ENCODE measurements at places on chromosomes 1 and 21. TPM values are rescaled to one million over a fixed set of nuclear protein-coding genes. Genes with fewer than 3 reads are reported as not detected.

RIMS3 gene
- total RNA-seq: 6.2 TPM

HPCAL4 gene
- 0.24 TPM for total RNA-seq

S100A5 gene
- not detected for total RNA-seq

RLF gene
- total RNA-seq: 68.0 TPM

CAMTA1 gene
- total RNA-seq: 46.2 TPM

FBXO2 gene
- total RNA-seq: 1.5 TPM

LCE1C gene
- total RNA-seq: not detected

RPTN gene
- total RNA-seq: not detected

RNU1-3 gene
- under 0.01 TPM for total RNA-seq

GLIS1 gene
- 1.0 TPM for total RNA-seq

PRPF38B gene
- total RNA-seq: 31.5 TPM

KRTAP7-1 gene
- not detected for total RNA-seq

BNIPL gene
- 0.55 TPM for total RNA-seq

LEFTY1 gene
- not detected for total RNA-seq

ZNF695 gene
- total RNA-seq: not detected

SEMA4A gene
- total RNA-seq: 4.1 TPM

LCE7A gene
- total RNA-seq: not detected

RORC gene
- total RNA-seq: 0.67 TPM

KCNN3 gene
- total RNA-seq: 10.5 TPM

WNT4 gene
- total RNA-seq: 1.3 TPM

OR2W3 gene
- 0.49 TPM for total RNA-seq

TNFSF4 gene
- total RNA-seq: not detected

NBPF6 gene
- not detected for total RNA-seq

TRIM33 gene
- total RNA-seq: 23.6 TPM

PDC gene
- total RNA-seq: not detected

TEDDM1 gene
- total RNA-seq: not detected

LENEP gene
- total RNA-seq: 0.83 TPM

OR10T2 gene
- not detected for total RNA-seq

GPR52 gene
- total RNA-seq: 4.4 TPM

CTTNBP2NL gene
- 21.5 TPM for total RNA-seq

SPRR4 gene
- total RNA-seq: not detected

SLC45A3 gene
- 0.51 TPM for total RNA-seq

MMEL1 gene
- total RNA-seq: not detected

LAMTOR5 gene
- 90.7 TPM for total RNA-seq

FAM72B gene
- not detected for total RNA-seq

RNF220 gene
- 94.3 TPM for total RNA-seq

BSND gene
- total RNA-seq: not detected

RGS18 gene
- total RNA-seq: 2.1 TPM

GSTM1 gene
- total RNA-seq: 9.4 TPM

IL10RB gene
- 17.9 TPM for total RNA-seq

SRSF10 gene
- 105 TPM for total RNA-seq

CD1C gene
- total RNA-seq: 1.9 TPM

SELE gene
- 7.9 TPM for total RNA-seq

NIBAN1 gene
- 28.5 TPM for total RNA-seq

ALX3 gene
- 0.26 TPM for total RNA-seq

KCNQ4 gene
- total RNA-seq: 7.4 TPM

FCGR3B gene
- 0.26 TPM for total RNA-seq

OR10J1 gene
- total RNA-seq: not detected
